ENCODE measurements at places on chromosomes 2 and 18.

DNA sequence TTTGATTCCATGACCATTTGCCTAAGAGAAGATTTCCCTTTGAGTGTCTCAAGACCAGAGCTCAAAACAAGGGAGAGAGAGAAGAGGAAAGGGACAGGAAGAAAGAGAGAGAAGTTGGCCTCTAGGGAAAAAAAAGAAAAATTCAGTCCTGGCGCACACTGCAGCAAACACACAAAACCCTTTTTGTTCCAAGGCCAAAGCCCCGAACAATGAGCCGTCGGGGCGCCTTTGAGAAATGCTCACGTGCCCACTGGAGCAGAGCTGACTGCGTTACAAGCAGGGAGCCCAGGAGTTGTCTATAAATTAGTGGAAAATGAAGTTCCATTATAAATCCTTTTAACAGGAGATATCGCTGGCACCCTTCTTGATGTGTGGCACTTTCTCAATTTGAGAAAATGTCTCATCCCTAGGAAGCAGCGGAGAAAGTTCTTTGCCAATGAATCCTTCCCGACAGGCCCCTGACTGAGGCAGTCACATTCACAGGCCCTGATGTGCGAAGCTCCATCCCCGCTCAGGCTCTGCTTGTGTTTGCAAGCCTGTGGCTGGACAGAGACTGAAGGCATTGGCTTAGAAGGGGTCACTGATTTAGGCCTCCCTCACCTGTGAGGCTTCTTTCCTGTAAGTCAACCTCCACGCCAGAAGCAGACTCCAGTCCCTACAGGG lies 32.1 kb upstream of the NCKAP5 start:
- no peak for DNase-seq

GRCh38 chr18:61683856-61684255 lies 209.0 kb downstream of the RNF152 start:
- DNase-seq: no peak

DNA sequence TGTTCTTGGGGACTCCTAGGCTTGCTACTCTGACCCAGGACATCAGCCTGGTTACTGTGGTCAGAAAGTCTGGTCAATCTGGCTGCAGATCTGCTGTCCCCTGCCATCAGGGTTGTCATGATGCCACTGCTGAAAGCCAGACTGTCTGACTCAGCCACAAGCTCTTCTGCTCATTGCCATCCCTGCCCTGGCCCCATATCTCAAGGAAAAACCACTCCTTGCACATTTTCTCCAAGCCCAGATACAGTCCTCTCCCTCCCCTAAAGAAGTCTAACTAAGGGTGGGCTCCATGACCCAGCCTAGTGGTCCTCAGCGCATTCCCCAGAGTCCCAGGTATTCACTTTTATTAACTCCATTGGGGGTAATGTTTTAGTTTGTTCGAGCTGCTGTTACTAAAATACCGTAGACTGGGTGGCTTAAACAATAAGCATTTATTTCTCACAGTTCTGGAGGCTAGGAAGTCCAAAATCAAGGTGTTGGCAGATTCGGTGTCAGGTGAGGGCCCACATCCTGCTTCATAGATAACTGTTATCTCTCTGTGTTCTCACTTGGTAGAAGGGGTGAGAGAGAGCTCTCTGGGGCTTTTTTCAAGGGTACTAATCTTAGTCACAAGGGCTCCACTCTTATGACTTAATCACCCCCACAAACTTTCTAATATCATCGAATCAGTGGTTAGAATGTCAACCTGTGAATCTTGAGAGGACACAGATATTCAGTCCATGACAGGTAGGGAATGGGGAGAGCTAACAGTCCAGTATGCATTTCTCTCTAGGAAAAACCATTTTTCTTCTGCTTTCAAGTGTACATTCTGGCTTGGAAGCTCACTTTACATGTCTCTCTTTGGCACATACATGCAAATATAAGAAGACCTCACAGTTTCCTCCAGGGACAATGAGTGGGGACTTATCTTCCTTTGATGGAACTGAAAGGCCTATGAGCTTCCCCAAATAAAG lies 94.8 kb upstream of the CXCR4 start:
- DNase-seq: no peak

DNA sequence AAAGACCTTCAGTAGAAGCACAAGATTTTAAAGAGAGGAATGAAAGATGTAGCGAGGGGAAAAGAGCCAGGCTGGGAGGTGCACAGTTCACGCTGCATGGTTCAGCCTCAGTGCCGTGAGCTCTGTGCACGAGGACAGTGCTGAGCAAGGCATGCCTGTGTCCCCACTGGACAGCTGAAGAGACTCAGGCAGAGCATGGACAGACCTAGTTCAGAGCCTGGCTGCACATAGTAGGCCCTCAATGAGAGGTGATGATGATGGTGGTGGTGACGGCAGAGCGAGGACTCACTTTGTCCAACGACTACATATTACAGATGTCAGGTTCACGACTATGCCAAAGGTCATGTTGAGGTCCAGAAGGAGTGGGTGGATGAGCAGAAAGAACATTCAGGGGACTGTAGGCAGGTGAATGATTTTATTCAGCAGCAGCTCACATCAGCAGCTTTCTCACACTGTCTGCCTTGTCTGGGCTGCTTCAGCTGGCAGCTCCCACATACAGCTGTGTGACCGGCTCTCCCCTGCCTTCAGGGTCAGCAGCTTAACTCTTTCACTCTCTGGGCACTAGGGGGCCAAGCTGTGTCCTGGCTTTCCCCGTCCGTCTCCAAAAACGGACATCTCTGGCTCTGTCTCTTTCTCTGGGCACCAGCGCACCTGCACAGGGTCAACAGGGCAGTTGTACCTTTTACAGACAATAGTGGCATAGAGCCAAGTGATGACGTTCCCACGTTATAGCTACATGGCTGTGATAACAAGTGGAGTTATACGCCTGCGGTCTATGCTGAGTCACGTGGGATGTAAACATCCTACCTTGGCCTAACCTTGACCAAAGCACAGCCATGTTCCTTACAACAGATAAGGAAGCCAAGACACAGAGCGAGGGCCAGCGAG lies 128.8 kb upstream of the MSH6 start:
- no peak for DNase-seq

DNA sequence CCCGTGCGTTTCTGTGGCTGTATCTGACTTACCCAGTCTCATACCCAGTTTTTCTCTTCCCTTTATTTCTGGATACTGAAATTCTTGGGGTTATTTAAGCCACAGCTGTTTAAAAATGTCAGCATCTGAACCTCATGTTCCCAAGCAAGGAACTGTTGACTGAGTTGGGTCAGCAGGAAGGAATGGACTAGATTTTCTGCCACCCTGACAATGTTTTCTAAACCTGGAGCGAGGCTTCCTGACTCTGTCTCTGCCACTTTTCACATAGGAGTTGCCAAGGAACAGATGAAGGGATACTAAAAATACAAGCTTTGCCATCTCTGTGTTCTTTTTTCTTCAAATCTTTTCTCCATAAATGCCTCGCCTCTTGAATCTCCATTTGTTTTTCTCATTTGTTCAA lies 29.0 kb upstream of the SCYGR1 start:
- DNase-seq: no peak

DNA sequence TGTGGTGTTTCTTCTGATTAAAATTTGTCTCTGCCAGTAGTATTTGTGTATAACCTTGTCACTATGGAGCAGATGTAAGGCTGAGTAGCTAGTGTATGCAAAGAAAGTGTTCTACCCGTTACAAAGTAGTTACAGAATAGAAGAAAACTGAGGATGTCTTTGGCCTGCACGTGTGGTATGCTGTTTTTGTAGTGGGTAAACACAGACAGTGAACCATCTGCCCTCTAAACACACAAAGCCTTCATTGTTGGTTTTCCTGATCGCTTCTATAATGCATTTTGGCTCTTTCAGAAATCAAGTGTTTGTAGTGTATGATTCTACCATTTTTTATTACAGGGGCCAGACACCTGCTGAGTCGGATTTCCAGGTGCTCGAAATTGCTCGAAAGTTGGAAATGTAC lies 61.5 kb downstream of the FARP2 start:
- DNase-seq: peak; percentile 88

DNA sequence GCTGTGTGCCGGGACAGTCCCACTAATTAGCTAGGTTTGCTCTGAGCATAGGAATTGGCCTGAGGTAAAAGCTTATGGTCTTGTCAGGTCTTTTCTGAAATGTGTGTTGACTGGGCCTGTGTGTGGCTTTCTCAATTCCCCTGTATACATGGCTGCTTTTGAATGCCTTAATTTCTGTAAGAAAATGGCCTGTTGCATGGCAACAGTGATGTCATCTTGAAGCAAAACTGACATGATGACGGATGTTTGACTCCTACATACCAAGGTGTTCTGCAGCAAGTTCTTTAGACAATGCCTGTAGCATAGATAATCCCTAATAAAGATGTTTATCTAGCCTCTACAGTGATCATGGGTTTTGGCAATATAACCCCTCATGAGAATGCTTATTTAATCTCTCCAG lies 198.5 kb downstream of the OTX1 start:
- no peak for DNase-seq

GRCh38 chr18:1998121-1998520 lies 573.2 kb downstream of the METTL4 start:
- DNase-seq: no peak

GRCh38 chr18:24770311-24771024 lies 310.0 kb downstream of the HRH4 start:
- DNase-seq: no peak

- DNase-seq: no peak
Measured at GRCh38 chr2:236162031-236162845, 5.9 kb downstream of the GBX2 start.

- DNase-seq: no peak
Measured at GRCh38 chr2:3636586-3637310, 21.3 kb upstream of the ALLC start.

DNA sequence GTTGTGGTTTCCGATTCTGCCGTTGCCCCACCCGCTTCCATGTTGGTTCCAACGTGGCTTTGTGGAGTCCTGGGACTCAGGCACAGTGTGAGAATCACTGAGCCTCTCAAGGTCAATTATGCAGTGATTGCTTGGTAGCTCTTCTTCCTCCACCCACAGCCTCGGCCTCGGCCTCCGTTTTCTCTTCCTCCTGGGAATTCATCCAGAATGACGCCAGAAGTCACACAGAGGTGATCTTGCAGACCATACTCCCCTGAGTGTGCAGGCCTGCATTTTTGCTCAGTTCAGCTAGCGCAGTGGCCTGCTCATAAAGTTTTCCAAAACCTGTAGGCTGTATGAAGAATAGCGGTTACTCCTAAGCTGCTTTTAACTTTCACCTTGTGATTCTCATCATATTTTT lies 273.3 kb downstream of the GBX2 start:
- no peak for DNase-seq

DNA sequence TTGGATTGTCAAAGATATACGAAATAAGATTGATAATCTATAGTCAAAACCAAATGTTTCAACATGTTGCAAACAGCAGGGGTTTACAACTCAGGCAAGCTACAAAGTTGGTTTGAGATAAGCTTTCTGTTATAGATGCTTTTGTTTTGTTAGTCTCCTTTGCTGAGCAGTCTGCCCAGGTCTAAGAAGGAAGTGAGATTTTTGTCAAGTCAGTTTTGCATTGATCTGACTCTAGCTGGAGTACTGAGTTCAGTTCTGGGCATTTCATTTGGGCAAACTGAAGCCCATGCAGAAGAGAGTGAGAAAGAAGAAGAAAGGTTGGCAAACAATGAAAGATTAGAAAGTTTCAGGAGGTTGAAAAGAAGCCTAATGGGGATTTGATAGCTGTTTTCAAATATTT lies 983.0 kb upstream of the SLC39A10 start:
- DNase-seq: no peak

- DNase-seq: no peak
Measured at GRCh38 chr2:197198890-197199289, 111.7 kb downstream of the ANKRD44 start.

DNA sequence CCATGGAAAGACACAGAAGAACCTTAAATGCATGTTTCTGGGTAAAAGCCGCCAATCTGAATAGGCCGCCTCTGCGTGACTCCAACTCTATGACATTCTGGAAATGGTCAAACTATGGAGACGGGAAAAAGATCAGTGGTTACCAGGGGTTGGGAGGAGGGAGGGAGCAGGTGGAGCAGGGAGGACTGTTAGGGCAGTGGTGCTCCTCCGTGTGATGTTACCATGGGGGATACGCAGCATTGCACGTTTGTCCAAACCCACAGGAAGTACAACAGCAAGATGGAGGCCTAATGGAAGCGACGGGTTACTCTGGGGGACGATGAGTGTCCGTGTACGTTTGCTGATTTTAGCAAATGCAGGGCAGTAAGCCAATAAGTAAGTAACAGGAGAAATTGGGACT lies 17.2 kb downstream of the TMEM18 start:
- no peak for DNase-seq

GRCh38 chr18:78891185-78891762 lies 88.3 kb upstream of the SALL3 start:
- peak; percentile 83 for DNase-seq

GRCh38 chr2:5549771-5550170 lies 142.4 kb upstream of the SOX11 start:
- no peak for DNase-seq

DNA sequence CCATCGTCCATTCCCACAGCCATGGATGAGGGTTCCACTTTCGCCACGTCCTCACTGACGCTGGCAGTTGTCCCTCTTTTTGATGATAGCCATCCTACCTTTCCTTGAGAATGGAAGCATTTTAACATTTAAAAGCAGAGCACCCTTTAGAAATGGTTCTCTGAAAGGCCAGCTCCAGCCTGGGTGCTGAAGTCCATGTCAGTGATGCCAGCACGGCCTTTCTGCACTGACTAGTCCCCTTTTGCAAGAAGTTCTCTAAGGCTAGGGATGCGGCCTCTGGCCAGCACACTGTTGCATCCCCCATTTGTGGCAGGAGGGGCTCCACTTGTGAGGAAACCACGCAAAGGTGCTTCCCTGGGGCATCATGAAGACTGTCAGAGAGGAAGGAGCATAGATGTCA lies 203.5 kb downstream of the MGAT5 start:
- DNase-seq: no peak

- no peak for DNase-seq
Measured at GRCh38 chr2:3443083-3443482, 63.6 kb downstream of the TRAPPC12 start.

DNA sequence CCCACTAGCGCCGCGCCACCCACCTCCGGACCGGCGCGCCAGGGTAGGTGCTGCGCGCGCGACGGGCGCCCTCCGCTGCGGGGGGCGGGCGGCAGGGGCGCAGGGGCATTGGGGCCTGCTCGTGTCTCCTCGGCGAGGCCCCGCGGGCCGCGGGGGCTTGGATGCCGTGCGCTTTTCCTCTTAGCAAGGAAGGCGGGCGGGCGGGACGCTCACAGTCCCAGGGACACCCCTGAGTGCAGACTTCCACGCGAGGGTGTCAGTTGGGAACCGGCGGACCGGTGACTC lies 748 bp downstream of the TWIST2 start:
- DNase-seq: no peak

GRCh38 chr2:47072018-47072691 lies 83.0 kb downstream of the STPG4 start:
- DNase-seq: no peak

DNA sequence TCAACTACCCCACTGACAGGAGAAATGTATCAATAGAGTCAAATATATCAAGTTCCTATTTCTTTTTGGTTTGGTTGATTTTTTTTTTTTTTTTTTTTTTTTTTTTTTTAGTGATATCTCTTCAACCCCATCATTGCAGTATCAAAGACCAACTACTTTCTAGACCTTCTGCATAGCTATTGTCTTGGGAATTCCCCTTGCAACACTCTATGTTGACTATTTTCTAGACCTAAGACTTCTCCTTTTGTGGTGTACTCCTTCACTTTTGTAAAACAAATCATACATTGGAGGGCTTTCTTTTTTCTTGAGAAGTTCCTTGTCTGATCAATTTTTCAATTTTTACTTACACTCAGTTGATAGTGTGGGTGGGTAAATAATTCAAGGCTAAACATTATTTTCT lies 46.5 kb upstream of the NR4A2 start:
- no peak for DNase-seq

GRCh38 chr2:105070010-105070865 lies 32.4 kb downstream of the MRPS9 start:
- no peak for DNase-seq

Data from NCI-H1105 (cell line).